Muscle of back (tissue), 13 donors: ENCODE measurements at places on chromosomes 11 and 22. TPM values are rescaled to one million over a fixed set of nuclear protein-coding genes. Genes with fewer than 3 reads are reported as not detected.

DNA sequence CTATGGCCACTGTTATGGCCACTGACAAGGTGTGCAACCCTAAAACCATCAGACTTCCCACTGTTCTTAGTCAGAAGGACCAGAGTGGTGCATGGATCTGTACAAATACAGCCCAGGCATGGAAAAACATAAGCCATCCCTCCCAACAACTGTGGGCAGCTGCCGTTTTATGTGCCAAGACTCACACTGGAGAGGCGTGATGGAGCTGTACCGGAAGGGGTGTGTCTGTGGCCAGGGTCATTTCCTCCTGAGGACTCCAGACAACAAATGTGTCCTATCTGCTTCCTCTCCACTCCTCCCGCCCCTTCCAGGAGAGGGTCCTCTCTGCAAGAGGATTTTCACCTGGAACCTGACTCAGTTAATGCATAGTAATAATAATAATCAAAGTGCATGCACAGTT lies 29.5 kb downstream of the KCNJ1 start:
- no peak for DNase-seq

GRCh38 chr11:36015799-36016198 lies 71.9 kb downstream of the LDLRAD3 start:
- peak; percentile 93 for DNase-seq

DNA sequence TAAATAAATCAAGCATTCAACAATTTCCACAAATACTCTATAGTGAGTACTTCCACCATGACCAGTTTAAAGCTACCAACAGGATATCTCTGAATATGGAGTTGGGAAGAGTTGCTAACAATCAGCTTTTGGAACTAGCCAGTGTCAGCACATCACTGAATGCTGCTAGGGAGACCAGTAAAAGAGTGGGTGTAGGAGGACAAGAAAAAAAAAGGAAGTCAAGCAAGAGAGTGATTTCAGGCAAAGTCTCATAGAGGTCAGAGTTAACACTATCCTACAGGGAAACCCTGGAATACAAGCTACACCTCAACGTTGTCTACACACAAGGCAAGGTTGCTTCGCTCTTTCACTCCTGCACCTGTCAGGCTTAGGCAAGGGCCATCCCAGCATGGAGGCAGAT lies 24.2 kb downstream of the EIF3F start:
- DNase-seq, result no peak

GRCh38 chr11:33630936-33631748 lies 69.5 kb downstream of the C11orf91 start:
- no peak for DNase-seq

The MIOX gene
- not detected for polyA plus RNA-seq

The ELF5 gene
- polyA plus RNA-seq, result not detected

The DRICH1 gene
- polyA plus RNA-seq, result 0.46 TPM
